ENCODE measurements at places on chromosomes 3 and 15.

DNA sequence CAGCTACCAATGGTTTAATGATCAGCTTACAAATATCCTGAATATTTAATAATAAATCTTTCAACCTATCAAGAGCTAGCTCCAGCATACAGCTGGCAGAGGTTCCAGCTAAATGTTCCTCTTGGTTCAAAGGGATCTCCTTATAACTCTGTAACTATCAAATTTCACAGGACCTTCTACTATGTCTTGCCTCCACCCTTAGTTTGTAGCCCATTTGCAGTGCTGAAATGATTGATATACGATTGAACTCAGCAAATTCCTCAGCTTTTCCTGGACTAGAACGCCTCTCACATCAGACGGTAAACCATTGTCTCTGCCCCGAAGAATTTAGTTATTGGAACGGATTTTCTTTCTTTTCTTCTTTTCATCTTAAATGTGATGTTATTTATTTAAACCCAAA lies 41.5 kb downstream of the CD200R1L start:
- DNase-seq = no peak

DNA sequence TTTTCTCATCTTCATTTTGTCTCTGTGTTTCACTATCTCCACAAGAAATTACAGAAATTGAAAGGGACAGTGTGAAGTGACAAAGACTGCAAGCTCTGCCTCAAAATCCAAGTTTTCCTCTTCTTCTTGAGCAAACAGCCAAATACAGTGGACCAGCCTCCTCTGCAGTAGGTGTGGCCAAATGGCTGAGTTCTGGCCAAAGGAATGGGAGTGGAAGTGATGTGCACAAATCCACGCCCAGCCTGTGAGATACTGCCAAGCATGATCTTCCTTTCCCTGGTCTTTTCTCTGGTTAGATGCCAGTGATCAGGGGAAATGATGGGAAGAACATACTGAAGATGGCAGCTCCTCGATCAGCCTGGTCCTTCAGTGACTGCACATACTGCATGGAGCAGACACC lies 111.0 kb upstream of the CPNE4 start:
- no peak for DNase-seq

DNA sequence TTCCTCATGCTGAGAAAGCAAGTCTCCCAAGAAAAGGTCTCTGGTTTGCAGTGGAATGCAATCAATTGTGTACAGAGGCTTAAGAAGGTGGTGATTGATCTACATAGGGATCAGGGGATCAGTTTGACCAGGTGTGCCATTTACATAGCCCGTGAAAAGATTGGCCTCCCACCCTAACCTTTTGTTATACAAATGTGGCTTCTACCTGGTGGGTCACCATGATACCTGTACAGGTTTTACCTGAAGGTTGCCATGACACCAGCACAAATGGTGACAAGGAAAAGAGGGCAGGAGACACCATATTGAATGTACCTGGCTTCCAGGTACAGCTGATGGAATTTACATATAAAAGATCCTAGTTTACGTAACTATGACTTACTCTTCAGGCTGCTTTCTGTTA lies 25.5 kb upstream of the TEX55 start:
- no peak for DNase-seq

- DNase-seq = no peak
These were observed 1.0 kb upstream of the ARIH1 start for GRCh38 chr15:72472992-72473610.

- DNase-seq = no peak
These were observed 16.2 kb upstream of the C15orf39 start for GRCh38 chr15:75185271-75186029.

Measured in stimulated activated CD8-positive, alpha-beta memory T cell treated with anti-CD3 and anti-CD28 coated beads, Interleukin-4, amount 100 ng/mL, for 1 hour (primary cell).